ENCODE measurements at places on chromosomes 2 and 18.

- DNase-seq = peak; percentile 49
These were observed 63.3 kb upstream of the STK17B start for GRCh38 chr2:196234672-196235071.

GRCh38 chr18:49021433-49022129 lies 70.8 kb upstream of the SMAD7 start:
- DNase-seq = peak; percentile 28

DNA sequence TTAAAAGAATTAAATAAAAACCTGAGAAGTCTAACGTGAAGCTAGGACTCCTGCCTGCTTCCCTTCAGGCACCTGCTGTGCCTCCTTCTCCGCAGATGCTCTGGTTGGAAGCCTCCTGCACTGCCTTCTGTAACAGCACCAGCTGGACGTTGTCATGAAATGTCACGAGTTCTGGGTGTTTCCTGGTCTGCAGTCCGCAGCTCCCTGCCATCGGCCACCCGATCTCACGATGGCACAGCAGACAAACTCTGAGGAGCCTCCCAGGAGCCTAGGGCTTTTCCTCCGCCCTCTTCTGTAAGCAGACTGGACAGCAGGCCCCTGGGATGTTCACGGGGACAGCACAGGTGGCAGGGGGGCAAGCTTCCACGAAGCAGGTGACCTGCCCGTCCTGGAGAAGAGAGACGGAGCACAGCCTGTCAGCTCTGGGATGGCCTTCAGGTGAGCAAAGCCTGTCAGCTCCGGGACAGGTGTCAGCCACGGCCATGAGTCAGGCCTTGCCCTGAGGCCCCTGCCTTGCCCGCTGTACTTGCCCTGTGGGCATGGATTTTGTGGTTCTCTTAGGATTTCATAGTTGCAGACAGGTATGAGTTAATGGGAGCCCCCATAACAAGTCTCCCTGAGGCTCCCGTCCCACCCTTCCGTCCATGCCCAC lies 110.3 kb downstream of the PXDN start:
- no peak for DNase-seq

DNA sequence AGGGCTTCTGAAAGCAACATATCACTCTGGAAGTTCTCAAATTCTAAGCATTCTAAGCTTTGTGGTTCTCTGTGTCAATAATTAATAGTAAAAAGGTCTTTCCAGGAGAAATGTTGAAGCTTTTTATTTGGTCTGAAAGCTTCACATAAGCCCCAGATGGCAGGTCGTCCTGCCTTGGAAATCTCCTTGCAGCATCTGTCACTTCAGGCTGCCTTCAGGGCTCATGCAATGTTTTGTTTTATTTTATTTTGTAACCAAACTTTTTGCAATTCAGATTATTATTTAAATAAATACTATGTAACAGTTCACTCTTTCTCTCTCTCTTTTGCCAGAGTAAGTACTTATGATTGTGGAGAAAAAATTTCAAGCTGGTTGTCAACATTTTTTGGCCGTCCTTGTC lies 46.7 kb upstream of the FHOD3 start:
- no peak for DNase-seq

- DNase-seq = no peak
These were observed 2.0 kb downstream of the SFTPB start for GRCh38 chr2:85666016-85666415.

DNA sequence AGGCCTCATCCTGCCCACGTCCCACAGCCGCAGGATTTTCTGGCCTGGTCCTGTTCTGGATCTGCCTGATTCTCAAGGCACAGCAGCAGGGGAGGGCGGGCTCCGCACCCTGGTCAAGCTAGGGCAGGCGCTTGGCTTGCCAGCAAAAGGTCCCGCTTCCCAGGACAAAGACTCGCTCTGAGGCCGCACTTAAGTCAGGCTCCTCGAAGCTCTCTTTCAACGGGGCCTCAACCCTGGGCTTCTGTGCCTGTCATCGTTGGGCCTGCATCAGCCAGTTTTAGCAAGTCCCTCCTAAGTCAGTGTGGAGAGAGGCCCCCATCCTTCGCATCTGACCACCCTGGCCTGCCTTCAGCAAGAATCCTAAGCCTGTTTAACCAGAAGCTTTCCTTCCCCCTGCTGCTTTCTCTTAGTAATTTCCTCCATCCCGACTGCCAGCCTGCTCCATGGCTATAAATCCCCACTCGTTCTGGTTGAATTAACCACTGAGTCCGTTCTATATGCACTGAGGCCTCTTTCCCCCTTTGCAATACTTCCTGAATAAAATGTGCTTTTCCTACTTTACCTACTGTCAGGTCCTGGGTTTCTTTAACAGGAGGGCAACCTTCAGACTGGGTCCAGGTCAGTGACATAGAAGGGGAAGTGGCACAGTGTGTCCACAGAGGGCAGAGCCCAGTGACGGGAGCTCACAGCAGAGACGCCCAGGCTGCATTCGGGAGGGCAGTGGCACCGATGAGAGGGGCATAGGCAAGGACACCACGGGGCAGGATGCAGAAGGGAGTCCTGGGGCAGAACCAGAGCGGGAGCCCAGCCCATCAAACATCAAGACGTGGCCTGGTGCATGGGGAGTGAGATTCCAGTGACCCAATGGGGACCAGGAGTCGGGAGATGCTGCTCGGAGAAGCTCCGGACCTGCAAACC lies 62.7 kb downstream of the SP110 start:
- DNase-seq = no peak

GRCh38 chr2:85485815-85486214 lies 53.2 kb upstream of the MAT2A start:
- no peak for DNase-seq

DNA sequence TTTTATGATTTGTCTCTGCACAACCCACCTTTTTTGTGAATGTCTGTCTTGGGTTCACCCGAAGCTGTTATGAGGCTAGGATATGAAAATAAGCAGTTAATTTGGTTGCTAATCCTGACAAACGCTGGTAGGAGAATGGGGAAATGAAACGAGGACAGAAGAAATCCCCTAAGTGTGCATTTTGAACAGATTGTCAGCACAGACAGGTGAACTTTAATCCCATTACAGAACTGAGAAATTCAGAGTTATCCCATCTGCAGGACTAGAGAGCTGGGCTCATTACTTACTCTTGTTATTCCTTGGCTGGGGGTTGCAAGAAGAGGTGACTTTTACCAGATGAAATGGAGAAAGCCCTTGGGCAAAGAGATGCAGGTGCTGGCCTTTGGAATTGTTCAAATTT lies 123.3 kb upstream of the NYAP2 start:
- DNase-seq = no peak

- DNase-seq = no peak
These were observed 42.4 kb upstream of the TACR1 start for GRCh38 chr2:75241696-75242095.

DNA sequence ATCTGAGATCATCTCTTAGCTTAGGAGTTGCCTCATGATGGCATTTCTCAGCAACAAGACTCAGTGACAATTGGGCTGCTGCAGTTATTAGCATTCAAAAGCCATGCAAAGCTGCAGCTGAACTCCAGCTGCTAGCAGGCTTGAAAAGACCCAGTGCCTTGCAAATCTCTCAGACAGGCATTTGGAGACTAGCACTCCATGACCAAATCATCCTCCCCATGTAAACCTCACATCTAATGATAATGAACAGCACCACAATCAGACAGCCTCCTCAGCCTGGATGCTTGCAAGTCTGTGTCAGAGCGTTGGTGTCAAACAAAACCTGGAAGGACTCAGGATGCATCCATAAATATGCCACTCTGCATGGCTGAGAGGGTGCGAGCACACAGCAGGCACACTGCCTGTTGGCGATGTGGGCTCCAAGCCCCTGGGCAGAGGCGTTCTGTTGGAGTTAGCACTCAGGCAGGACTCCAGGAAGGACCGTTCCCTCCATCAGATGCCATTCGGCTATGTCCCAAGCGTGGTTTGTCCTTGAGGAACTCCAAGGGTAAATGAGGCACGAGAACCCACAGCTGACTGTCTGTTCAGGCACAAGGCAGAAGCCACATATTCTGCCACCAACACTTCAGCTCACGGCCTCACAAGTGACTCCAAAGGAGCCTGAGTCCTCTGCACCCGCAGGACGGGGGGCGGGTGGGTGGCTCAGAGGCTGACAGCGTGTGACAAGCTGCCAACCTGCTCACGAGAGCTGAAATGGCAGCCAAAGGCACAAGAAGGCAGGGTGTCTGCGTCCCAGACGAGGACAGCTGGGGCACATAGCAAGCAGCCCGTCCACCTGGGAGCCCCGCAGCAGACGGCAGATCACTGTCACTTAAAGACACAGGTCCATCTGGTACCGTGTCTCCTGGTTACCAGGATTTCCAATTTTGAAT lies 183.8 kb downstream of the MYT1L start:
- DNase-seq = no peak

- DNase-seq = no peak
These were observed 27.5 kb downstream of the MEIS1 start for GRCh38 chr2:66462501-66462825.

DNA sequence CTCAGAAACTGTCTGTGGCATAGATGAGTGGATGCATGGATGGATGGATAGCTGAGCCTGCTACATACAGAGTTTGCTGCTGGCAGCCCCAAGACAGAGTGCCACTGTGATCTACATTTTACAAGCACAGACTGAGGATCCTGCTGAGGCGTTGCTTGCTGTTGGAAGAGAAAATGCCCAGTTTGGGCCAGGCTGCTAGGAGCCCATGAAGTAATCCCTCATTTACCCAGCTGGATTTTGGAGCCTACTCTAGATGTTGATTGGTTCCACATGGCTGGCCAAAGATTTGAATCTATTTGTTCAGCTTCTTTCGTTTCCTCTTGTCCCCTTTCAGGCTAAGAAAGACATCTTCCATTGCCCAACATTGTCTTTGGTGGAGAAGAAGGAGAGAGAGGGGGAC lies 261.3 kb downstream of the CLIP4 start:
- no peak for DNase-seq

- DNase-seq = no peak
These were observed 52.9 kb downstream of the PPP1R1C start for GRCh38 chr2:182038576-182038975.

DNA sequence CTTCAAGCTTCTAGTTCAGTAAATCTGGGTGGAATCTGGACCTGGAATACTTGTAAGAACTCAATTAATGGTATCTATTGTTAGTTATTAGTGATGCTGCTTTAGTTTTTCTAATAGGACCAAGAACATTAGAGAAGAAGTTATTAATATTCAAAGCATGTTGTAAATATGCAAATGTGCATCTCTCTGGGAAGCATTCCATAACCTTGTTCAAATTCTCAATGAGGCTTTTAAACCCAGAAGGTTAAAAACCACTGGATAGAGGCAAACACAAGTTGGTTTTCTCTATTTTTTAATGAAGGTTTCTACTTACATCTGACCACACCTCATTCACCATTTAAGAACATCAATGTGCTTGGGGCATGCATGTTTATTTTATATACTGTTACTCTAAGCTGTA lies 16.1 kb upstream of the ACVR1C start:
- DNase-seq = no peak

- no peak for DNase-seq
These were observed 78.0 kb upstream of the HNMT start for GRCh38 chr2:137886083-137886831.

- DNase-seq = peak; percentile 91
These were observed 15.1 kb upstream of the NMUR1 start for GRCh38 chr2:231545105-231545902.

DNA sequence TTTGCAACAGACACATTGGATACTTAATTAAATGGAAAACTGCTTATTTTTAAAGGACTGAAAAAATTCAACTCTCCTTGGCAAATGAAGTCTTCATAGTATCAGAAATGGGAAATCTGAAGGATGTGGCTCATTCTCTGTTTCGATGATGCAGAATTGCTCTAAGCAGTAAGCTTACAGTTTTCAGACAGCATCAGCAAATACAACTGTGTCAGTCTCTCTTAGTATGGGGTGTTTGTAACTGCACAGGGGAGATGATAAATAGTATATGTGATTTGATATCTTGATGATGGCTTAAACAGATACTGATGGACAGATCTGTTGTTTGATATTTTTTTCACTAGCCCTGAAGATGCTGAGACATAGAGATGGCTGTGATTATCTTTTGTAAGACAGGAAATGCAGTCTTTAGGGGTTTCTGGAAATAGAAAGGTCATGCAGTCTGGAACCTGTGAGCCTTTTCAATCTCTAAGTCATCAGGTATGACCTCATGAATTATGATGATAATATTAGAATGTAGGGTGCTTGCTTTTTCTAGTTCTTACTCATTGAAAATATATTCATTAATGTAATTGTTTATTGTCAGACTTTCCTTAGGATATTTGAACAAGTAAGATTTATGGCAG lies 84.2 kb downstream of the SLC4A10 start:
- no peak for DNase-seq

DNA sequence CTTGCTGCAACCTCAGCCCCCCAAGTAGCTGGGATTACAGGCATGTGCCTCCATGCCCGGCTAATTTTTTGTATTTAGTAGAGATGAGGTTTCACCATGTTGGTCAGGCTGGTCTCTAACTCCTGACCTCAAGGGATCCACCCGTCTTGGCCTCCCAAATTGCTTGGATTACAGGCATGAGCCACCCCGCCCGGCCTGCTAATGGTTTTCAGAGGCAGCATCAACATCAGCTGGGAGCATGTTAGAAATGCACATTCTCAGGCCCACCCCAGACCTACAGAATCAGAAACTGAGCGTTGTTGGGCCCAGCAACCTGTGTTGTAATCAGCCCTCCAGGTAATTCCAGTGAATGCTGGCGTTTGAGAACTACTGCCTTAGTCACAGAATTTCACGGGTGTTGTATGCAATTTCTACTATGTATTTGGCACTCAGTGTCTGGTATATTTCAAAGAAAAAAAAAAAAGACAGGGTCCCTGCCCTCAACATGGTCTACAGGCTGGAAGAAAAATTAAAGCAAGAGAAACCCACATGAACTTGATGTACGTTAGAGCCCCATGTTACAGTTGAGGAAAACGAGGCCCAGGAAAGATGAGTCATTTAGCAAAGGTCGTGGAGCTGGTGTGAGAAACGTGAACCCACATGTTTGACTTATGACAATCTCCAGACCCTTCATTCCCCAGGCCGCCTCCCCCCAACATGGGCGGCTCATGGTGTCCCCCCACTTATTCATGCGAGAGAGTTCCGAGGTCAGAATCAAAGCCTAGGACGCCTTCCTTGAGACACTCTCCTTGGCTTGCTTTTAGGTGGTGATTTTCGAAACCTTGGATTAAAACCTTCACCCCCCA lies 35.3 kb downstream of the SH3BP4 start:
- no peak for DNase-seq

DNA sequence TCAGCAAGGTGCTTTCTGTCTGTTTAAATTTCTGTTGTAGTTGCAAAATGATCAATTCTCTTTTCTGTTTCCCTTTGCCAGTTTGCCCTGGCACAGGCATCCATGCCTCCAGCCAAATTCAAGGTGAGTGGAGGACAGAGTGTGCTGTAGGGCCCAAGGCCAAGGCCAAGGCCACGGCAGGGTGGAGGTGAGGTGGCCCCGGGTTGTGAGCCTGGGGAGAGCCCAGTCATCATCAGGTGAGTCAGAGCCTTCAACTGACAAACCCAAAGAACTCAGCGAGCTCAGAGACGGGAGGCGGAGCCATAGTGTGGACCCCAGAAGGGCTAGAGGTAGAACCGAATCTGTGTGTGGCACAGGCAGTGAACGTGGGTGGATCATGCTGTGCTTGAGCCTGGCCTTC lies 55.7 kb downstream of the BCL2L11 start:
- DNase-seq = no peak
